ENCODE measurements at places on chromosomes 1 and 21.
A peak's percentile ranks its signal among the peaks of the same experiment; 100 is the strongest.

DNA sequence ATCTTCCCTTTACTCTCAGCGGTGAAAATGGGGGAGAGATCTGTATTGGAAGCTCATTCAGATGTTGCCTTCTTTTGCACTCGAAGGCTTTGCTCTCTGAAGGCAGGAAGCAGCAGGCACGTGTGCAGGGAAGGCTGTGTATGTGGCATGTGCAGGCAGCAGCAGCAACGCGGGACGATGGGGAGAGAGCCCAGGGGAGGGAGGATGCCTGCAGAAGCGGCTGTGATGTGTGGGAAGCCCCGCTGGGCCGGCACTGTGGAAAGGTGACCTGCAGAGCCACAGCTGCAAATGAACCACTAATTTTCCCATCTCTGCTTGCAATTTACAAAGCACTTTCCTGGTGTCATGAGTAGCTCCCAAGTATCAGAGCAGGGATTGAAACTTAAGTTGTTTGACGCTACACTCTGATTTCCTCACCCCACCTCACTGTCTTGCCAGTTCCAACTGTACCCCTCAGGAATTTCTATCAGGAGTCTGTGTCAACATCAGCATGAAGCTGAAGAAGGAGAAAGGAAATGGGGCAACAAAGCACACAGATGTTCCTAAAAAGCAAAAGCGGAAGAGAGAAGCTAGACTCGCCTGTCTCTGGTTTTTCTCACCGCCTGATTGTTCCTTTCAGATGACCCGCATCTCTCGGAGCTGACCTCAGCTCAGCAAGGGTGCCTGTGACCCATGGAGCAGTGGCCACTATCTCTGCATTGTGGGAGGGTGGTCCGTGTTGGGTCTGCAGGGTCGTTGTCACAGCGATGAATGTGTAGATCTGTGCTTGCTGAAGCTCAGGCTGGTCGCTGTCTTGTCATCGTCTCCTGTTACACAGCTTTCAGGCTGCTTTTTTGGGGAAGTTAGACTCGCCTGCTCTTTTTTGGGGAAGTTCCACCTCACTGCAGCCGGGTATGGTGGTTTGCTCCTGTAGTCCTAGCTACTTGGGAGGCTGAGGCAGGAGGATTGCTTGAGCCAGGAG is 156.1 kb downstream of the KIF26B start:
- no peaks in the 10 kb centered on the region for H3K36me3 ChIP-seq
- H3K27ac ChIP-seq: no peak overlapping the region
- H3K4me3 ChIP-seq: no peak overlapping the region
- DNase-seq: no peak
- no peaks in the 10 kb centered on the region for H3K4me1 ChIP-seq

GRCh38 chr1:198086051-198086745 is 70.6 kb upstream of the NEK7 start:
- no peaks in the 10 kb centered on the region for H3K4me1 ChIP-seq
- no peaks in the 10 kb centered on the region for H3K27me3 ChIP-seq
- H3K4me3 ChIP-seq: no peak overlapping the region
- no peak overlapping the region for H3K27ac ChIP-seq

DNA sequence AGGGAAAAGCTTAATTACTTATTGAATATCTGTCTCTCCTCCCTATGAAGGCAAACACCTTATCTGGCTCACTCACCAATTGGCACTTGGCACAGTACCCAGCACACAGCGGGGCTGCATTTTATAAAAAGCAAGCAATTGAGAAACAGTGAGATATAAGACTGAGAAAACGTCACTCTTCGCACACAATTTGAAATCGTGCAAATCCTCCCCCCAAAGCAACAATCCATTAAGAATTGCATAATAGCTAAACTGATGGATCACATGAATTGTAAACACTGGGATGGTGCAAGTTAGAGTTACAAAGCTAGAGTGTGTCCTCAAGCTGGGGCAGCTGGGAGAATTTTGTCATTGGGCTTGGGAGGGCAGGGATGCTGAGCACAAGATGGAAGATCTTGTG is 27.1 kb downstream of the PRDX6 start:
- H3K27ac ChIP-seq: no peak overlapping the region
- no peaks in the 10 kb centered on the region for H3K36me3 ChIP-seq
- no peak overlapping the region for H3K4me3 ChIP-seq
- no peak for DNase-seq

DNA sequence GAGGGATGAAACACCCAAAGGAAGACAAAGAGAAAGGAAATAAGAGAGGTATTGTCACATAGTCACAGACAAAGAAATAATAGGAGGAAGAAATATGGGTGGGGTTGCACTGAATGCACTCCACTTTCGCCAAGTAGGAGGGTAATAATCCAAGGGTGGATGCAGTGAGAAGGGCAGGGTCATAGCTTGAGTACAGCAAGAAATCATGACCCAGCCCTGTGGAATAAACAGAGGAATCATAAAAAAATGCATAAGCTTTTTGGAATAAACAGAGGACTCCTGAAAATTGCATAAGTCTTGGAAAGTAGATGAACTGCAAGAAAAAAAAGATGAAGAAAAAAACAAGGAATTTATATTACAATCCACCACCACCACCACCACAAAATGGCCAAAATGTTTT is 53.1 kb upstream of the CD55 start:
- no peaks in the 10 kb centered on the region for H3K4me1 ChIP-seq
- no peaks in the 10 kb centered on the region for H3K36me3 ChIP-seq
- H3K27ac ChIP-seq: peak overlapping the region; percentile 0

GRCh38 chr1:166083887-166084286 is 82.9 kb downstream of the FAM78B start:
- H3K27ac ChIP-seq: no peak overlapping the region
- H3K27me3 ChIP-seq: no peaks in the 10 kb centered on the region
- H3K4me1 ChIP-seq: no peaks in the 10 kb centered on the region
- no peak overlapping the region for H3K4me3 ChIP-seq
- no peaks in the 10 kb centered on the region for H3K36me3 ChIP-seq

DNA sequence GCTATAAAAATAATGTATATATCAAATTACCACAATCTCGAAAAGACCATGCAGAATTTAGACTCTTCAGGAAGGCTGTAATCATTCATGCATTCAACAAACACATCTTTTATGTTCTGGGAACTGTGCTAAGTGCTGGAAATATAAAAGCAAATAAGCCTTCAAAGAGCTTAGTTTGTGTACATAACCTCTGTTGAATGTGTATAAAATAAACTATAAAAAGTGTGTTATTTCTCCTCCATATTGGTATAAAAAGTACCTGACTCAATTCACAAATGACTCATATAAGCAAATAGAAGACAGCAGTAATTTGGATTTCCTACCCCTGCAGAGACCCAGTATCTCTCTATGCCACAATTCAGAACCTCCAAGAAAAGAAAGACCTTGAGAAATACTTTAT is 36.8 kb downstream of the RAB3GAP2 start:
- H3K36me3 ChIP-seq: no peaks in the 10 kb centered on the region
- no peak for DNase-seq
- no peak overlapping the region for H3K4me3 ChIP-seq

GRCh38 chr1:232250838-232251237 is 379.1 kb downstream of the SIPA1L2 start:
- no peaks in the 10 kb centered on the region for H3K36me3 ChIP-seq
- no peak overlapping the region for H3K27ac ChIP-seq
- DNase-seq: no peak
- H3K27me3 ChIP-seq: no peaks in the 10 kb centered on the region
- H3K4me1 ChIP-seq: no peaks in the 10 kb centered on the region
- no peak overlapping the region for H3K4me3 ChIP-seq

DNA sequence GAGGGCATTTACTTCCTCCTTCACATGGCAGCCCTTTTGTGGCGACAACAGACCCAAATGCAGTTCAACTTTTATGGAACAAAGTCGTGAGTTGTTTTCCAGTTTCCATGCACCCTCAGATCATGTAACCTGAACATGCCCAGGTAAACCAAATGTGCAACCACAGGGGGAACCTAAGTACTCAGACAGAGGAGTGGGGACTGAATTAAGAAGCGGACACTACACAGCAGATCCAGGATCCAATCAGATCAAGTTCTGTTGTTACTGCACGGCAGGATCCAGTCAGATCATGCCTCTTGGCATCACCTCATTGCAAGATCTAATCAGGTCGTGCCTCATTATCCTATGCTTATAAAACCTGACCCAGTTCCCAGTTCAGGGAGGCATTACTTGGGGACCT is 115.7 kb downstream of the MATN1 start:
- H3K27me3 ChIP-seq: no peaks in the 10 kb centered on the region
- H3K4me1 ChIP-seq: no peaks in the 10 kb centered on the region
- H3K36me3 ChIP-seq: no peaks in the 10 kb centered on the region
- no peak overlapping the region for H3K4me3 ChIP-seq

- H3K4me1 ChIP-seq: peaks cover 30% of the 10 kb centered on the region
- DNase-seq: peak; percentile 25
- no peaks in the 10 kb centered on the region for H3K27me3 ChIP-seq
- peak overlapping the region; percentile 85 for H3K27ac ChIP-seq
Observed at GRCh38 chr1:42932442-42932941, 26.2 kb downstream of the SLC2A1 start.

- peaks cover 23% of the 10 kb centered on the region for H3K27me3 ChIP-seq
- H3K36me3 ChIP-seq: no peaks in the 10 kb centered on the region
- peak overlapping the region; percentile 68 for H3K4me3 ChIP-seq
- no peaks in the 10 kb centered on the region for H3K4me1 ChIP-seq
Observed at GRCh38 chr1:112509005-112509659, 367 bp downstream of the WNT2B start.

DNA sequence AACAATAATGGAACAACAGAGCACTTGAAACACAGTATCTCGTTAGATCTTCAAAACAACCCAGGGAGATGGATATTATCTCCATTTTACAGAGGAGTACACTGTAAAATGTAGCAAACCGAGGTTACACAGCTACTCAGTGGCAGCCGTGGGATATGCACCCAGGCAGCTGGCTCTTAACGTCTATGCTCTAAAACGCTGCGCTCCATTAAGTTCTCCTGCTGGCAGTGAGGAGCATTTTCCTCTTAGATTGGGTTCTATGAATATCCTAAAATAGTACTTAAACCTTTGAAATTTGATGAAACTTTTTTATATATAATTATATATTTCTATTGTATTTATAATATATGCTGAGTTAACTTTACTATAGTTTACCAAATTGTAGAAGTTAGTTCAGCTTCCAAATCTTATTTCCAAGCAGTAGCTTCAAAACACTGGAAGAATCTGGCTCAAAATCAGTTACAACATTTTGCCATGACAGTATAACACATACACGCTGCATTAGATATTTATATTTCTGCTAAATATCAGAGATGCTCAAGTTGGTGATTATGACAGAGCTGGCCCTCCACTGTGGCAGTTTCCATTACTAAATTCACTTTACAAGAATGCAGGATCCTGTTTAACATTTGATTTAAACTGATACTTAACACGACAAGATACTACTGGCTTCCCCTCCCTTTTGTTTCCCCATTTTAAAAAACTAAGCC is 49.5 kb downstream of the TGFBR3 start:
- no peaks in the 10 kb centered on the region for H3K36me3 ChIP-seq
- no peak overlapping the region for H3K27ac ChIP-seq
- H3K4me1 ChIP-seq: no peaks in the 10 kb centered on the region
- H3K4me3 ChIP-seq: no peak overlapping the region

GRCh38 chr1:58893257-58893869 is 109.5 kb upstream of the JUN start:
- H3K36me3 ChIP-seq: no peaks in the 10 kb centered on the region
- H3K27me3 ChIP-seq: no peaks in the 10 kb centered on the region
- H3K4me3 ChIP-seq: no peak overlapping the region
- peak overlapping the region; percentile 18 for H3K27ac ChIP-seq

Data from colonic mucosa (tissue), 4 donors.